Nephron progenitor cell (in vitro differentiated cells): ENCODE measurements at places on chromosomes 6 and 20.
A peak's percentile ranks its signal among the peaks of the same experiment; 100 is the strongest.

DNA sequence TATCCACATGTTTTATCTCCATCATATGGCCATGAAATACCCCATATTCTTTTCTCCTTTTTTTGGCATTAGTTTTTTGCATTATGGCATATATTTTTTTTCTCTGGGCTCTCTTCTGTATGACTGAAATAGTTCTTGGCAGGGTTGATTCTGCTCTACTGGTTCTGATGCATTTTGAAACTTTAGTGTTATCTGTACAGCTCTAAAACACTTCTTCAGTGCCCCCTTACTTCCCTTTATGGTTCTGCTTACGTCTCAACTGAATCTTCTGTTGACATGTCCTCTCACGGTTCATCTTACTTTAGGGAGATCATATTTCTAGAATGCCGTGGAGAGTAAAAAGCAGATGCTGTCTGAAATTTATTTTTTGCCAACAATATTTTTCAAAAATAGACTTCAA is 23.2 kb upstream of the TXNDC5 start:
- DNase-seq: no peak

GRCh38 chr6:42124223-42124836 is 18.1 kb downstream of the C6orf132 start:
- no peak for DNase-seq

- no peak for DNase-seq
Observed at GRCh38 chr6:47934023-47934422, 152.2 kb downstream of the OPN5 start.

DNA sequence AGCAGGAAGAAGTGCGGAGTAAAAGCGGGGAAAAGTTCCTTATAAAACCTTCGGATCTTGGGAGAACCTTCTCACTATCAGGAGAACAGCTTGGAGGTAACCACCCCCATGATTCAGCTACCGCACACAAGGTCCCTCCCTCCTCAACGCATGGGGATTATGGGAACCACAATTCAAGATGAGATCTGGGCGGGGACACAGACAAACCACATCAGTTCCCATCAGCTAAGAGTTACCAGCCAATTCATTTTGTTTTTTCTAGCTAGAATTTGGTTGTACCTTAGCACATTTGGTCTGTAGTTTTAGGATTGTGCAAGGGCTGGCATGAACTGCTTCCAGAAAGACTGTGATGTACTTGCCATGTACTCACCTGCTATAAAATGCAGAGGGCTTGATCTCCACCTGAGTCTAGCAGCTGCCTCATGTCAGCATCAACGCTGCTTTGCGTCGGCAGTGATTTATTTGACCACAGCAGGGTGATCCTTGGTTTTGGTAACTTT is 94.7 kb upstream of the SLC2A12 start:
- no peak for DNase-seq

GRCh38 chr6:67952948-67953347 is 682.1 kb upstream of the ADGRB3 start:
- DNase-seq: no peak

DNA sequence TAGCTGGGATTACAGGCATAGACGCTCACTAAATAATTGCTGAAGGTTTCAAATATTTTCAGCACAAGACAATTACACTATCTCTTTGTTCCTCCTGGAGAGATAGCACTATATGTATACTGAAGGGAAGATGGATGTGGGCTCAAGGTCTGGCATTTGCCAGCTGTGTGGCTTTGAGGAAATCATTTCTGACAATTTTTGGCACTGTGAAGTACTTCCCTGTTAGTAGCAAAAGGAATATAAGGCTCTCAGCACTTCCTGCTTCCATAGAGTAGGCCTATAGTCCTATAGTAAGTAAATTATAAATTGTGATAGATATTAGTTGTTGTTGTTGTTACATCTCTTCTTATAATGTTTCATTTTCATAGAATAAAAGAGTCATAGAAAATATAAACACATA is 271.1 kb downstream of the SAMD5 start:
- no peak for DNase-seq

DNA sequence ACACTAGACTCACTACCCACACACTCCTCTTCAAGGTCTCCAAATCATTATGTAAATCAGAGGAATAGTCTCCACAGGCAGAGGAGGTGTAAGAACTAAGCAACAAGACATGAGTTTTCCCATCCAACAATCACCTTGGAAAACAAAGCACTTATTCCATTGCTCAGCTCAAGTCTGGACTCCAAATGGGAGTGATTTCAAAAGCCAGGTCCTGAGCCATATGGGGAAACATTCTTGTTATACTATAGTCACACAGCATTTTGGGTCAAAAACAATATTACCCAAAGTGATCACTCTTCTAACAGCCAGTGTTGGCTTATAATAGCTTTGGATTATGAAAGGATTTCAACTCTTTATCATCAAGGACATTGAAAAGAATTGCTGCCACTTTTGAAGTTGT is 3.6 kb upstream of the PRPH2 start:
- no peak for DNase-seq

DNA sequence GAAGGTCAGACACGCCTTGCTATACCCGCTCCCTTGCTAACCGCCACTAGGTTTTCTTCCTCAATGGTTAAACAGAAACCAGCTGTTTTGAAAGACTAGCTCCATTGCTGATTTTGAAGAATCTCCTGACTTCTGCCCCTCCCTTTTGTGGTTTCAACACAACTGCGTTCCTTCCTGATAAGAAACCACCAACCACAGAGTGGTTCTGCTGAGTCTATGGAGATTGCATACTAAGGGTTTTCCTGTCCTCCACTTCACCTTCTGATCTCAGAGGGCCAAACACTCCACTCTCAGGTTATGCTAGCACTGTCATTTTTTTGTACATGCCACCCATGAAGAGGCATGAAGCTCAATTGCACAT is 207.9 kb downstream of the MYLK4 start:
- no peak for DNase-seq

DNA sequence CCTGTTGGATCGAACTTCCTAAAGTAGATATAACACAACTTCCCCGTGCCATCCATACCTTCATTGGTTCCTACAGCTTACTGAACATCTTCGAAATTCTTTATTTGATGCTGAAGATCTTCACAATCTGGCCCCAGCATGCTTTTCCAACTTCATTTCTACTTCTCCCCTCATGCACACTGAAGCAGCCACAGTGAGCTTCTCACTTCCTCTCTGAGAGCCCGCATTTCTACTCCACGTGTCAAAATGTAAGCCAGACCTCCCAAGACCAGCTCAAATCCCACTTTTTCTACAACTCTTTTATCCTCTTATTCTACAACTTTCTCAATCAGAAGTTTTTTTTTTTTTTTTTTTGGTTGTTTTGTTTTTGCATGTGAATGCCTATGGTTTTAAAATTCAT is 254.7 kb downstream of the GMPR start:
- DNase-seq: no peak

- DNase-seq: no peak
Observed at GRCh38 chr6:40477246-40478126, 109.7 kb downstream of the LRFN2 start.

- DNase-seq: no peak
Observed at GRCh38 chr20:60913298-60913697, 338.8 kb upstream of the CDH4 start.

DNA sequence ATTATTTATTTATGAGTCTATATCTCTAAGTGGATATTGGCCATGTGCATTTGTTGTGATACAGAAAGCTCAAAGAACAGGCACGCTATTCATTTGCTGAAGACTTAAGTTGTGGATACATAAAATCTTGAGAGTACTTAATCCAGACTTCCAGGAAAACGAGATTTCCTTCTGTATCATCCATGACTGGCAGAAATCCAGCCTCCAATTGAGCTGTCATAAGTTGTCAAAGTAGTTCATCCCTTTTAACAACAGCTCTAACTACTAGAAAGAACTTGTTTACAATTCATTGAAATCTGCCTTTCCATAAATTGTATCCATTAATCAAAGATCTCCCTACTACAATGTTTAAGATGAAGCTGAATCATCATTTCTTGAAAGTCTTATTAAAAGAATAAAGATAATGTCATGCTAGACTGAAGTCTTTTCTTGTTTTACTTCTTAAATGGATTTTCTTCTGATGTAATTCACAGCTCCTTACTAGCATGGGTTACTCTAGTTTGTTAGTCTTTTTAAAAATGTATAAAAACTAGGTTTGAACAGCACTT is 447.3 kb upstream of the CITED2 start:
- DNase-seq: no peak

DNA sequence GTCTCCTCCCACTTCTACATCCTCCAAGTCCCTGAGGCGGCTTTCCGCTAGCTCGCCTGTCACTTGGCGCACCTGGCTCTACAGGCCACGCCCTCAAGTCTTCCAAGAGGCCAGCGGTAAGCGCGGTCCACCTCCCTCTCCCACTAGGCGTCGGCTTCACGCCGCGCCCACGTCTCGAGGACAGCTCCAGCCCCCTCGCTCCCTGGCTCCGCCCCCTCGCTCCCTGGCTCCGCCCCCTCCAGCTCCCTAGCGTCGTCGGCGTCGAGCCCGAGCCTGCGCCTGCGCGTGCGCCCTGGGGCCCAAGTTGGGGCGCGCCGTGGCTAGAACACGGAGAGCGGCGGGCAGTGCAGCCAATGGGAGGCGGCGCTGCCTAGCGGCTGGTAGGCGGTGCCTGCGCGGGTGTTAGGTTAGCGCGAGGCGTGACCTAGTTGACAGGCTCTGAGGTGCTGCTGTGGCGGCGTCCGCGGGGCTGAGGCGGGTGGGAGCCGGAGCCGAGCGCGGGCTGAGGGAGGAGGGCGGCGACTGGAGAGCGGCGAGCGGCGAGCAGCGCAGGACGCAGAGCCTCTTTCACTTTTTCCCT is at the start of gene MACROD2:
TSS of gene MACROD2 (plus strand) at position 431 of the 580 bp plus-strand sequence.
- peak; percentile 99 for DNase-seq

GRCh38 chr6:25266456-25267100 is 12.6 kb upstream of the CARMIL1 start:
- no peak for DNase-seq

DNA sequence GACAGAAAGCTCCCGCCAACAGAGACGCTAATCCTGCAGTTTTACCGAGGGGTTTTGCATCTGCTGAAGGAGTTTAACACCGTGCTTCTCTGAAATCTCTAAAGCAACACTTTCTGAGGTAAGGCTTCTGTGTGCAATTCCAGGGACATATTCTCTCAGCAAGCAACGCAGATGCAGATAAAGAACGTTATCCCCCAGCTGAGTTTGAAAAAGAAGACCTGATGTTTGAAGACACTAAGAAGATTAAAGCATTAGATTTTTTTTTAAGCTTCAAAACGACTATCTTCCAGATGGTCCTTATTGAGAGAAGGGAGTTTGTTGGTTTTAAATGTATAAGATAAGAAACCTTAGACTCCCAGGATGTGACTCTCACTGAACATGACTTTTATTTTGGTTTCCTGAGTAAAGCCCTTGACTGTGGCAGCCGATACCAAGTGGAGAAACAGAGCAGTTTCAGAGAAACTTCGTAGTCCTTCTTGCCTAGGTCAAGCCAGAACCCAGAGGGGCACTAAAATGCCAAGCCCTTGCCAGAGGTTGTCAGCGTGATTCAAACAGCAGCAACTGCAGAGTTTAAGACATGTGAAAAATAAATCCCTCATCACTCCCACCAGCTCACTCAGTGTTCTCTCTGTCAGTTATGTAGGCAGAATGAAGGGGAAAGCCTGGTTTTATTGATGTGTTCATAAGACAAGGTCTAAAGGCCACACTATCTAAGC is 353.3 kb upstream of the CNR1 start:
- DNase-seq: no peak

GRCh38 chr6:169168302-169168630 is 85.4 kb downstream of the THBS2 start:
- no peak for DNase-seq

- no peak for DNase-seq
Observed at GRCh38 chr6:133769463-133769862, 119.5 kb upstream of the TCF21 start.

DNA sequence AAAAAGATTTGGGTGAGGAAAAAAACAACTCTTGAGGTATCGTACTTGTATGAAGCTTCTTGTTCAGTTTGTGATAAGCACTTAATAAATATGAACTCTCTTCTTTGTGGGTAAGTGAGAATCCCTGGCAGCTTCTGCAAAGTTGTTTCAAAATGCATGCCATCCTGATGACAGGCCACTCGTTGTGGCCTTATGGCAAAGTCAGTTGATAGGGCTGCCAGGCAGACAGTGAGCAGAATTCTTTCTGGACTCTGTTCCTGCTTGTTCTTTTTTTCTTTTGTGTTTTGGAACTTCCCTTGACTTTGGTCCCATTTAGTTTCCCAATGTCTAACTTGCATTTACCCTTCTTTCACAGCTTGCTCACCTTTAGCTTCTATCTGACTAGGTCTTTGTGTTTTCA is 983.5 kb upstream of the FLRT3 start:
- no peak for DNase-seq

GRCh38 chr6:146593986-146594385 is 4.8 kb upstream of the ADGB start:
- DNase-seq: no peak

DNA sequence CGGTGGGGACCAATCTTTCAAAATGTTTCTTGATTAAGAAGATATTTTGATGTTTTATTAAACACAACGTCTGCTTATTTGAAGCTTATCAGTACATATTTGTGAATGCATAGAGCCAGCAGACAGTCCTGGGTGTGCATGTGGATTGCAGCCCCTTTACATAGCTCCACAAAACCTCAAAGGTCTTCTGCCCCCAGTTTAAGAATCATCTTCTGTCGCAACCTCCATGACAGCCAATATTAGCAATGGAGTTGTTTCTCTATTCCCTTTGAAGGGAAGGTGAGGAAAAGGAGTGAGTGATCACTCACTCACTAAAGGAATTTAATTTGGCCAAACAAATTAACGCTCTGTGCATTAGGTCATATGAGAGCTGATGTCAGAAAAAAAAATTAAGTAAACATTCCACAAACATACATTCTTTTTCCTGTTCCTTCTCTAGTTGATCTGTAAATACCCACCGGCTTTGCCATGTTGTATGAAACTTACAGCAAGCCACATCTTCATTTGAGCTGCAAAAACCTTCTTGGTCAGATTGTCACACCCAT is 152.9 kb downstream of the SIM1 start:
- no peak for DNase-seq

DNA sequence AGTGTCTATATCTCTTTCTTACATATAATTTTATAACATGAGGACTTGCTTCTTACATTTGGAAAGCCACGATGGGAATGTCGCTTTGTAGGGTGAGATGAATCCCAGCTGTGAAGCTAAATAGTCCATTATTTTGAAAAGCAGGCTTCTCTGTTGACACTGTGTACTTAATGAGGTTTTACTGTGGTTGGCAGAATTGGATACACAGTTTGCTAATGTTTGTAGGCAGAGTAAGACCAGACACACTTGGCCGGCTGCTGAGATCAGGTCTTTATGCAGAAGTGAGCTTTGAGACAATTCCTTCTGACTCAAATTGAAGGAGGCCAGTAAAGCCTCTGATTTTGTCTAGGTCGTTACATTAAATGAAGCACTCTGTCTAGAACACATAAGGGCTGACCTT is 93.0 kb downstream of the NDUFAF5 start:
- no peak for DNase-seq

DNA sequence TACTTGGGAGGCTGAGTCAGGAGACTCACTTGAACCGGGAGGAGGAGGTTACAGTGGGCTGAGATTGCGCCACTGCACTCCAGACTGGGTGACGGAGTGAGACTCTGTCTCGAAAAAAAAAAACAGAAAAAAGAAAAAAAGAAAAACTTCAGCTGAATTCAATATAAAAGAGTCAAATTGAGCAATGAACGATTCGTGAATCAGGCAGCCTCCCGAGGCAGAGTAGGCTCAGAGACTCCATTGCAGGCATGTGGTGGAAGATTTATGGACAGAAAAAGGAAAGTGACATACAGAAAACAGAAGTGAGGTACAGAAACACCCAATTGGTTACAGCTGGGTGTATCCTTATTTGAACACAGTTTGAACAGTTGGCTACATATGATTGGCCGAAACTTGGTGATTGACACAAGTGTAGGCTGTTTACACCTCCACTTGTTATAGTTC is 56.3 kb downstream of the HLA-DPB1 start:
- no peak for DNase-seq

GRCh38 chr6:13863699-13864155 is 49.4 kb upstream of the MCUR1 start:
- DNase-seq: no peak
